ENCODE measurements at places on chromosomes 1 and 21.
A peak's percentile ranks its signal among the peaks of the same experiment; 100 is the strongest.

DNA sequence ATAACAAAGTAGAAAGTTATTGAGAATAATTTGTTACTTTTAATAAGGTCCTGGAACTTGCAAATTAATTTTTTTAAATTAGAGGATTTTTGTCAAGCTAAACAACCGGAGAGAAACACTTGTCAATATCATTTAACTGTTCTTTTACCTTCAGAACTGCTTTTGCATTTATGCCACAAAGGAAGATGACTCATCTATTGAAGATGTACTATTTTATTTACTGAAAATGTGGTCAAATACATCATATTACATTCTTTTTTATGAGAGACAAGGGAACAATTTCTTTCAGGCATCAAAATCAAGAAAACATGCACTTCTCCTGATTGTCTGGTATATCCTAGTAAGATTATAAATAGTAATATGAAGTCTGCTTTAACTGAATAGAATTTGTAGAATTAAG lies 558.2 kb upstream of the PRMT6 start:
- no peak for DNase-seq

DNA sequence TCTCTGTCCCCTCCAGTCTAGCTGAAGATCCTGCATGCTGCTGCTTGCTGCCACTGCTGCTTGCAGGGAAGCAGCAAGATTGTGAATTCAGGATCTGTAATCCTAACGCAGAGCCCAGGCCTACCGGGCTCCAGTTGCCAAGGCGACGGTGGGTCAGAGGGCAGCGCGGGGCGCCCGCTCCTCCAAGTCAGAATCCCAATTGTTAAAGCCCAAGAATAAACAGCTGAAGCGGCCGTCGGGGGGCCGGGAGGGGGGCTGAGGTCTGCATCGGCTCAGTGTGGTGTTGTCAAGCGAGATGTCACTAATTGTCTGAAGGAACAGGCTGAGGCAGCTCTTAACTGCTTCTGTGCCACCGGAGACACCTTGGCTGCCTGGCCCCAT lies 36.8 kb downstream of the AHDC1 start:
- no peak for DNase-seq

GRCh38 chr1:192966073-192966472 lies 93.1 kb downstream of the UCHL5 start:
- DNase-seq, result no peak

GRCh38 chr1:226372885-226373284 lies 35.0 kb downstream of the PARP1 start:
- DNase-seq, result no peak

GRCh38 chr1:233326811-233327650 lies 493 bp upstream of the MAP3K21 start:
- DNase-seq, result peak; percentile 65

GRCh38 chr21:14988760-14989159 lies 76.0 kb downstream of the NRIP1 start:
- DNase-seq, result no peak

DNA sequence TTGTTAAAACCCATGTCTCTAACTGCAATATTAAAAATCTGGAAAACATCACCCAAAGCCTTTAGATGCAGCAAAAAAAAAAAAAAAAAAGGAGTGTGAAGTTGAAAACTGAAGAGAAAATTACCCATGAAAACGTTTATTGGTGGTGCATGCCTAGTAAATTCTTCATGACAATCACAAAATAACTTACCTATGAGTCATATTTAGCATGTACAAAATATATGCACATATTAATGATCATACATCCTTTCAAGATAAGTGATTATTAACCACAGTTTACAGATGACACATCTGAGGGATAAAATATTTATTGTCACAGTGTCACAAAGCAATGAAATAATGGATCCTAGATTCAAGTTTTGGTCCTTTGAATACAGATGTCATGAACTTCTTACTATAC lies 505.2 kb upstream of the NR5A2 start:
- no peak for DNase-seq

- no peak for DNase-seq
Measured at GRCh38 chr1:219257751-219258150, 84.1 kb downstream of the LYPLAL1 start.

- no peak for DNase-seq
Measured at GRCh38 chr1:202200112-202200548, 6.5 kb downstream of the LGR6 start.

GRCh38 chr1:229271448-229272159 lies 693 bp downstream of the RAB4A start:
- DNase-seq, result no peak

DNA sequence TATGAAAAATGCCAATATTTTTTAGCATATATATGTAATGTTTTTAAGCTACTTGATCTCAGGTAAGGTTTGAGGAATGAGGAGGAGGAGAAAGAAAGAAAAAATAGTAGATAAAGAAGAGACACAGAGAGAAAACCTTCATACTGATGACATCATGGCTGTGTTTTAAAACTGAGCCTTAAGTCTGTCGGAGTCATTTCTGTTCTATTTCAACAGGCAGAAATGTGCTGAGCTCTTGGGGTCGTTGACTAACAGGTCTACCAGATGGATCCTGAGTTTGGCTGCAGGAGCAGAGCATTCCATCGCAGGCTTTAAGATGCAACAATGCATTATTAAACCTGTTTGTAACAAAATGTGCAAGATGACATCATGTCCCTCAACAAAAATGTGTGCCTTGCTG lies 356.0 kb downstream of the TGFB2 start:
- no peak for DNase-seq

All from GM18507 (cell line).